HFFc6 (cell line): ENCODE measurements at places on chromosomes 3 and 15. TPM values are rescaled to one million over a fixed set of nuclear protein-coding genes. Genes with fewer than 3 reads are reported as not detected.

Gene COL7A1
- total RNA-seq: 77.4 to 110 TPM (median 81.3 TPM) in 3 replicates

Gene HIGD2B
- total RNA-seq: not detected in 3 replicates

Gene PLSCR5
- total RNA-seq: not detected in 3 replicates

Gene CNTN3
- total RNA-seq: 9.3 to 12.8 TPM (median 10.6 TPM) in 3 replicates

Gene NEK10
- total RNA-seq: 5.8 to 10.9 TPM (median 8.1 TPM) in 3 replicates

Gene SPINT1
- total RNA-seq: 0.15 to 0.32 TPM in 2 of 3 replicates, not detected in the other

Gene CHL1
- not detected in 2 replicates for total RNA-seq
